Aorta (tissue), 5 donors: ENCODE measurements at places on chromosomes 5 and 9. TPM values are rescaled to one million over a fixed set of nuclear protein-coding genes. Genes with fewer than 3 reads are reported as not detected.

DNA sequence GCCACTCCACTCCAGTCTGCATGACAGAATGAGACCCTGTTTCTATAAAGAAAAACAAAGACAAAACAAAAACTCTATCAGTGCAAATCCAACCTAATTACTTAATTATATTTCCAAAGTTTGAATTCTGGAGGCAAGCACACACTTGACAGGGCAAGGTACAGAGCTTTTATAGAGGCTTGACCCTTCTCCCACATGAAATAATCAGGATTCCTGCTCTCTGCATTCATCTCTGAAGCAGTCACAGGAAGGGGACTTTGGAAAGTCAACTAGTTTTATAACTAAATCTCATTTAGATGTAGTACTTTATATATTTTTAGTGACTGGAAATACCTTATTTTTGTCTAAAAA is 91.9 kb upstream of the CHD1 start:
- no peak for DNase-seq

Gene WDR38
- not detected for total RNA-seq

DNA sequence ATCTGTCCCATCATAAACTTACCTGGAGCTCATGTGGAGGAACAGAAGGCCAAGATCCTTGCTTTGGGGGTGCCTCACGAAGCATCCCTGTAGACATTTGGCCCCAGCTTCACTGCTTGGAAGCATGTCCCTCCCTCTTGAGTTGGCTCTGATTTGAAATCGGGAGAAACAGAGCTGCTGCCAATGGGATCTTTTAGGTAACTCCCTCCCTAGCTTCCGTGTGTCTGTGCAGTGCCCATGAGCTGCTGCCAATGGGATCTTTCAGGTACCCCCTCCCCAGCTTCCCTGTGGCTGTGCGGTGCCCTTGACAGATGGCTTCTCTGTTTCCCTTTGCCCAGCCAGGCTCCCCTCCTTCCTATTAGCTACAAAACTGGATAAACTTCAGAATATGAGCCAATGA is 178.0 kb downstream of the NR3C1 start:
- DNase-seq = no peak

Gene SLC36A3
- total RNA-seq = not detected

DNA sequence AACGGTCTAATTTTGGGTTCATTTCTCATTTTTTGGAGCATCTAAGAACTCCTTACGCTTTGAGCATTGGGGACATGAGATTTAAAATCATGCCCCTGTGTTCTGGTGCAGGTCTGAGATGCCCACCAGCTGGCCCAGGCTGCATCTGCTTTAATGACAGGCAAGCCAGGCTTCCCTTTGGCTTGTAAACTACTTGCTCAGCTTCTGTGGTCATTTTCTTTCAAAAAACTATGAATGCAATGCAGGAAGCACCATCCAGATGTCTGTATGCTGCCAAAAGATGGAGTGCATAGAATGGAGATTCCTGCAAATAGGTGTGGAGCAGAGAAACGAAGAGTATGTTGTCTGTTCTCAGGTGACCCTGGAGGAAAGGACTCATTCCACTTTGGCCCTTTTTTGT is 399.9 kb upstream of the ADAMTSL1 start:
- DNase-seq = no peak

DNA sequence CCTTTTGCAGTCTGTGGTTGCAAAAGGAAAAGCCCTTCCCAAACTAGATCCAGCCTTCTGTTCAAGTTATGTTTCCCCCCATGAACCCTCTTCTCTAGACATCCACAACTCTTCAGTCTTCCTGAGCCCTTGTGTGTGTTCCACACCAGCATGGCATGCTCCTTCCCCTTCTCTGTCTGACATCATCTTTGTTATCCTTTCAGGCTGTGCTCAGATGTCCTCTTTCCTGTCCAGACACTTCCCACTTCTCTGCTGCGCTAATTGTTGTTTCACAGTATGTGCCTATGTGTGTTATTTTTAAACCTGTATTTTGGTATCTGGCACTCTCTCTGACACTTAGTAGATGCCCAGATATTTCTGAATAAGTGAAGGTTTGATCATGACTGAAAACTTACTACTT is 38.2 kb downstream of the FOCAD start:
- no peak for DNase-seq

Gene NIPAL4
- 0.55 TPM for total RNA-seq

DNA sequence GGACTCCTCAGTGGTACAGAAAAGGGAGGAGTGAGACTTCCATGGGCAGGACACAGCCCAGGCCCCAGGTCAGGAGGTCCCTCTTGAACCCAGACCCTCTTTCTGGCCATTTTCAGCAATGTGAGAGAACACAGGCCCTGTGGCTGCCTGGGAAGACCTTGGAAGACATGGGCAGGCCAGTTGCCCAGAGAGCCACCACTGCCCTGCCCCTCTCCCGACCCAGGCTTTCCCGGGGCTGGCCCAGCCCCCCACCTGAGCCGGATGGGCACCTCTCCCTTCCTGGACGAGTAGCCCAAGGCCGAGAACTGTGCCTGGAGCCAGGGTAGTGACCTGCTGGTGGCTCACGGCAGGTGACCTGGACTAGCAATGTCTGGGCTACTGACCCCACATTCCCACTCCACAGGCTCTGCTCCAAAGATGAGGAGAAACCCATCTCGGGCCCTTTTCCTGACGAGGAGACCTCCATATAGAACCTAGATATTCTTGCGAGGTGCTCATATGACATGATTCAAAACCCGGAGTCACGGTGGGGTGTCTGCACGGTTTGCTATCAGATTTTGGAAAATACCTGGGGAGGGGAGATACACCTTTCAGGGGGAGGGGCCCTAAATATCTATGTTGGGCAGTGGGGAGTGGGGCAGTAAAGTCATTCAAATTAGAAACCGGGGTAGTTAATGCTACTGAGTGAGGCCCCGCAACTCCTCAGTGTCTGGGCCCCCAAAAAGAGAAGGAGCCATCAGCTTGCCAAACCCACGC is 59.4 kb downstream of the ZNF354C start:
- no peak for DNase-seq

Gene INSL6
- total RNA-seq = not detected

Gene WNT8A
- total RNA-seq = not detected

DNA sequence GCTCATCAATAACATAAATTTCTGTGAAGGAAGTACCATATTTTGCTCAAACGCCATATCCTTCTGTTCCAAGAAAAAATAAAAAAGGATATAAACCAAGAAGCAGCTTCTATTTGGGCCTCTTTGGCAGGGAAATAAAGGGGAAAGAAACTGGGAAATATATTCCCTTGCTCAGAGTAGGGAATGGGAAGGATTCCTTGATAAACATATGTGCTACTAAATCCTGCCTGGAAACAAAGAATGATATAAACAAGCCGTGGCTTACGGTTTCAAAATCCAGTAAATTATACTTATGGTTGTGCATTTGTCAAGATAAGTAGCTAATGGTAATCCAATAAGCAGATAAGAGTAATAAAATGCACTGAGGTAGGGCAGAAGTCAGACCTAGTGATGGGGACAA is 481.6 kb downstream of the NTRK2 start:
- DNase-seq = no peak

GRCh38 chr5:153551537-153552079 is 61.1 kb downstream of the GRIA1 start:
- DNase-seq = no peak

GRCh38 chr5:129771058-129771838 is 23.4 kb downstream of the MINAR2 start:
- peak; percentile 50 for DNase-seq

- DNase-seq = no peak
These were observed 15.8 kb upstream of the NTNG2 start for GRCh38 chr9:132146039-132146438.

Gene SMIM27
- 6.5 TPM for total RNA-seq

Gene PCDHGC4
- total RNA-seq = 2.8 TPM

GRCh38 chr5:62643556-62644451 is 65.2 kb downstream of the LRRC70 start:
- no peak for DNase-seq
